ENCODE measurements at places on chromosomes 5 and 9.

DNA sequence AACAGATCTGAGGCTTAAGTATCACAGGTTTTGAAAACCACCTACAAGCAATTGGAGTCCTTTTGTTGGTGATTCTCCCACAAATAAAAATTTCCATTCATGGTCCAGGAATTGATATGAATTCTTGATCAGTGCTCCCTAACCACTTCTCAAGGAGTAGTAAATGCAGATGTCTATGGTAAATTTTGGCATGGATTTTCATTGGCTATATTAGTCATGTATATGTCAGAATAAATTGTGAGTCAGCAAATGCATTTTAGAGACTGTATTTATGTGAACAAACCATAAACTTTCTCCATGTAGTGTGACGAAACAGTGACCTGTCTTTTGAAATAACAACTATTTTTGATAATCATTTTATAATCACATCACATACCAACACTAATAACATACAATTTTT is 611.1 kb downstream of the HTR1A start:
- DNase-seq = no peak

DNA sequence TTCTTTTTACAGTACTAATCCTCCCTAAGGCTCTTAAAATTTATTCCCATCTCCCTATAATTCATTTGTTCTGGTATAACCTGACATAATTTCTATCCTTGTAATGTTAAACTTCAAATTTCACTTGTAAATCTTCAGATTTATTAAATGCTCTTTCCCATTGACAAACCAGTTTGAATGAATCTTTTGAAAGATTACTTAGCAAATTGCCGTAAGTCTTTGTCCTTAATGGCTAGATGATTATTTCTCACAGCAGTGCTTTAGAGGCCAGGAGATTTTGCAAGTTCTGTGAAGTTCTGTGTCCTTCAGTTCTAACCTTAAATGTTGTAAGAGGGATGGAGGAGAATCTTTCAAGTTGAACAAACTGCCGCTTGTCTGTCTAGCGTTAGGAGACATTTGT is 4.2 kb downstream of the SLC44A1 start:
- DNase-seq = no peak

DNA sequence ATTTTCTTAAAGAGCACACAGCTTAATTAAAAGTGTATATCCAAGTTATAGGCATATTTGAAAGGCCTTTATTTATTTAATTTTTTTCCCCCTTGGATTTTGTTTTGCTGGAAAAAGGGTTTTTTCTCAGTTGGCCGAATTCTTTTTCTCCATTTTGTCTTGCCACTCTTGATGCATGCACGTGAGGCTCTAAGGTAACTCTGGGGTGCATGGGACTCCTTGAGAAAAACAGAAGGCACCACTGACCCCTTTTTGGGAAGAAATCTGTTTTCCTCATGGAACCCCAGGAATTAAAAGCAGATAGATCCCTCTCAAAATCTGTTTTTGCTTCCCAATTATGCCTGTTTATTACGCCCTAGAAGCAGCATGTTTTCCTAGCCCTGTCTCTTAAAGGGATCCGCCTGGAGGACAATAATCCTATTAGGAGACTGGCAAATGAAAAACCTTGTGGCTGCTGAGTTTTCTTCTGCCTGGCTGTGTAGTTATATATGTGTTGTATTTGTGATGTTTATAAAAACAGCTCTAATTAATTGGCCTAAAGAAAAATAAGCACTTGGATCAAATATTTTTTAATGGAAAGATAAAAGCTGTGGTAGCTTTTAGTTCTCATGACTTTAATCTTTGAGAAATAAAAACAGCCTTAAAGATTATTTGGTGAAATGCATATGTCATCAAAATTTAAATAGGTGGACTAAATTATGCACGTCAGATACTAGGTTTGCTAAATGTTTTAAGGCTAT is 435.1 kb upstream of the CDH9 start:
- no peak for DNase-seq

GRCh38 chr9:76751001-76751400 is 13.2 kb upstream of the PCA3 start:
- DNase-seq = no peak

DNA sequence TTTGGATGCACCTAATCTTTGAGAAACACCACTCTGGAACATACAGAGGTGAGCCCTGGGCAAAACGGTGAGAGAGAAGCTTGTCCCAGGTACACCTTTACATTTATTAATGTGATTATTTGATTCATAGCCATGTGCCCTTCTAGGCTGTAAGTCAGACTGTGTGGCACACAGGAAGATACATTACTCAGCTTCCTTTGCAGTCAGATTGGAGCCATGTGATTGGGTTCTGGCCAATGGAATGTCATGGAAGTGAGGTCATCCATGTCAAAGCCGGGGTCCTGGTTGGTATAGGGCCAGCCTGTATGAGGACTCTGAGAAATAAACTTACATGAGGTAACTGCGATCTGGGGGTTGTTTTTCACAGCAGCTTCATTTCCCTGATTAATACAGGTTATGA is 106.8 kb upstream of the CD180 start:
- DNase-seq = no peak

DNA sequence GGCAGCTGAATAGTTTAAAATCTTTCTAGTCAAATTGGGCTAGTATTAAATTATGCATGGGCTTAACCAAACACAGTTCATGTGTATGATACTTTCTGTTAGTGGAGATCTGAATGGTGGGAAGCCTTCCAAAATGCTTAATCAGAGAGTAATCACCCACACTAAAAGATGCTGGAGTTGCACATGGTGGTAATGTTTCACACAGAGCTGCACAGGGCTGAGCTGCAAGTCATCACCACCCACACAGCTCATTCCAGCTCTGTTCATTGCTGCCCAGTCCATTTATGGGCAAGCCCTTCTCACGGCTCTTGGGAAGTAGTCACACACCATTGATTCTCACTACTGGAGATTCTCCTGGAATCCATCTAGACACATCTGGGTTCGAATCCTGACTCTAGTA is 351.5 kb upstream of the KCNN2 start:
- no peak for DNase-seq

GRCh38 chr9:89730715-89731114 is 125.9 kb downstream of the GADD45G start:
- DNase-seq = no peak

GRCh38 chr9:34685591-34685990 is 5.5 kb downstream of the CCL19 start:
- no peak for DNase-seq

All from CD4-positive, alpha-beta T cell treated with Interleukin-6 at 100 ng/mL for 8 hours (primary cell).